Spleen (tissue), 13 donors: ENCODE measurements at places on chromosomes 1 and 21.

DNA sequence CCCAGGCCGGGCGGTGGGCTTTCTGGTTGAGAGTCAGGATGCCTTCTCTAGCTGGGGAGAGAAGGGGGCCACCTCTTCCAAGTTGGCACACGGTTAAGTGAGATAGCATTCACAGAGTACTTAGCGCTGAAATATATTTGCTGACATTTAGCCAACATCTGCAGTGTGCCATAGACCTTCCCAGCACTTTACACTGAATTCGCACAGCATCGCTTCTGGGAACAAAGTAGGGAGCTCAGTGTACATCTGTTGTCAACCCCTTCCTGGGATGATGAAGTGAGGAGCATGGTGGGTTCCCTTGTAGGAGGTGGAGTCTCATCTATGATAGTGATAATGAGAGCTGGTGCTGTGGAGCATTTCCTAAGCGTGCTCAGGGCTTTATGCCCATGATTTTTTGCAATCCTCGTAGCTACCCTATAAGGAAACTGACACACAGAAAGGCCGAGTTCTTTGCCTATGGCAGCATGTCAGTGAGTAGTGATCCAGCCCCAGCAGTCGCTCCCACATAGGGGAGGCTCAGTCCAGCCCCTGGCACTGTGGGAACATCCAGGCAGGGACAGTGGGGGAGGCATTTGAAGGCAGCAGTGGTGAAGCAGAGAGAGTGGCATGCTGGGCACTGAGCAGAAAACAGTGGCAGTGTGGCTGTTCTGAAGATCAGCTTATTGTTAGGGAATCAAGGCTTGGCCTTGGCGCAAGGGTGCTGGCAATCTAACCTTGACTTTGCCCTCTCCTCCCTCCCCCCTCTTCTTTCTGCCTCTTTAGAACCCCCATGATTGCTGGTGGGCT, 176.2 kb downstream of the PGBD5 start:
- no peak for DNase-seq

DNA sequence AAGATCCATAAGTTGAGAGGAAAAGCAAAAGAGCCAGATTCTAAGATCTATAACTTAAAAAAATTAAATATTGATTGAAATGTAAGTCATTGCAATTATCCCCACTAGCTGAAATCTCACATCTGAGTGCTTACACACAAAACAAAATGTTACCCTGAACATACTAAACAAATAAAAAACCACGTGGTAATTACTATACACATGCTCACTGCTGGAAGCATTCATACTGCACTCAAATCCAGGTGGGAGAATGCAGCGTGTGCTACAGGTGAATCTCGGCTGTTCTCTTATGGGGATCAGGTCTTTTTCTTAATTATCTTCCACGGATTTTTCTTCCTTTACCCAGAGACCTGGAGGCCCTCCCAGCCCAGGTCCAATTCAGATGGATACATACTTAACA, 74.3 kb downstream of the SDC3 start:
- no peak for DNase-seq

DNA sequence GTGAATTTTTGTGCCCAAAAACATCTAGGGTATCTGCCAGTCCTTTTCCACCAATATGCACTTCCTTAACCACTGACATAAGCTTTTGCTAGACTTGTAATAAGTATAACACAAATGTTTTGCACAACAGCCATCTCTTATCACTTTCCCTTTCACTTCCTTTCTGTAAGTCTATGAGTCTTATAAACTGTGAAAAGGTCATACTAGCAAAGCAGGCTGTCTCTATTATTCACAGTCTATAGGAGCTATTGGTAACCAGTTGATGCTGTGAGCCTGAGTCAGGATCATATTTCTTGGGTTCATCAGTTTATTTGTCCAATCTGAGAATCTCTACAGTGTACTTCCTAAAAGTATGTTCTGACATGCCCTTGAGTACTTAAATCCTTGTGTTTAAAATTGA, 172.6 kb downstream of the CHRM3 start:
- no peak for DNase-seq

- no peak for DNase-seq
Measured at GRCh38 chr1:225863167-225863566, 19.0 kb downstream of the TMEM63A start.

DNA sequence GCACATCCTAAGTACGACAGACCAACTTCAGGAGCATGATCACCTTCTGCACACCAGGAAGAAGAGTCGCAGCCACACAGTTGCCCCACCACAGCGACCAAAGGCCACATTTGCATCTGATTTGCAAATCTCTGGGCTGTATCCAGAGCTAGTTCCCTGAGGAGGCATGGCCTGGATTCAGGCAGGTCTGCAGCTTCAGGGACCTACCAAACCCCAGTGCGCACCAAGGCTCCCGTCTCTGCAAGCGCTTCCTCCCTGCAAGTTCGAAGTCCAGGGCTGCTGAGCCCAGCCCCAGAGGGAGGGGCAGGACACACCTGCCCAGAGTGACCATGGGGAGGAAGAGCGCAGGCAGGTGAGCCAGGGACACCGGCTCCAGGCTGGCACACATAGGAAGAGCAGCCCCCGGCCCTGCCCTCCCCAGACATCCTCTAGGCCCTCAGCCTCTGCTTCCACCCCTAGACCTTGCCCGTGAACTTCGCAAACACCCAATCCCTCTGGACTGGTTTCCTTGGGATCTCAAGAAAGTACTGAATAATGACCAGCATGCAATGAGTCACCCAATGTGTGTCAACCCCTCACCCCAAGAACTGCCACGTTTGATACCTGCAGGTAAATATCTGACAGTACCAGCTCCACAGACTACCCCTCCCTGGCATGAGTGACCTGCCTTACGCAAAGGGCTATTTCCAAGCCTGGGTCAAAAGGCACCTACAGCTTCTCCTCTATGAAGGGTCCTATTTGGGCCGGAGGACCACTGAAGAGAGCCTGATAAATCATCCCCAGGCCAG, 36.8 kb downstream of the CASZ1 start:
- no peak for DNase-seq

- DNase-seq, result no peak
Measured at GRCh38 chr21:31977816-31978215, 105.0 kb downstream of the HUNK start.

- DNase-seq, result no peak
Measured at GRCh38 chr1:182589931-182590330, 875 bp upstream of the RNASEL start.

GRCh38 chr1:7068552-7068951, 283.3 kb downstream of the CAMTA1 start:
- no peak for DNase-seq

DNA sequence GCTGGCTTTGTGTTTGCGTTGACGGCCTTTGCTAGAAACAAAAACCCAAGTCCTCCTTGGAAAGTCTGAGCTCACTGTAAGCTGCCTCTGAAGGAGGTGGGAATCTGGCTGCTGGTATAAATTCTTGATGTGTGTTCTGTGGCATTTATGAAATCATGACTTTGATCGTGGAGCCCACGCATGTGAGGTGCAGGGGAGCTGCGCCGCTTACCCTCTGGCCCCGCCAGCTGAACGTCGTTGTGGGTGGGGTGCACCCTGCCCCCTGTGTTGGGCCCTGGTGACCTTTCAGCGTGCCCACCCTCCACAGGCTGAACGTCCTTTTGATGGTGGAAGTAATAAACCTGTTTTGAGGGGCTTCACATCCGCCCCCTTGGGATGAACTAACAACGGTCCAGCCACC, 21.2 kb upstream of the DIP2A start:
- peak; percentile 51 for DNase-seq

DNA sequence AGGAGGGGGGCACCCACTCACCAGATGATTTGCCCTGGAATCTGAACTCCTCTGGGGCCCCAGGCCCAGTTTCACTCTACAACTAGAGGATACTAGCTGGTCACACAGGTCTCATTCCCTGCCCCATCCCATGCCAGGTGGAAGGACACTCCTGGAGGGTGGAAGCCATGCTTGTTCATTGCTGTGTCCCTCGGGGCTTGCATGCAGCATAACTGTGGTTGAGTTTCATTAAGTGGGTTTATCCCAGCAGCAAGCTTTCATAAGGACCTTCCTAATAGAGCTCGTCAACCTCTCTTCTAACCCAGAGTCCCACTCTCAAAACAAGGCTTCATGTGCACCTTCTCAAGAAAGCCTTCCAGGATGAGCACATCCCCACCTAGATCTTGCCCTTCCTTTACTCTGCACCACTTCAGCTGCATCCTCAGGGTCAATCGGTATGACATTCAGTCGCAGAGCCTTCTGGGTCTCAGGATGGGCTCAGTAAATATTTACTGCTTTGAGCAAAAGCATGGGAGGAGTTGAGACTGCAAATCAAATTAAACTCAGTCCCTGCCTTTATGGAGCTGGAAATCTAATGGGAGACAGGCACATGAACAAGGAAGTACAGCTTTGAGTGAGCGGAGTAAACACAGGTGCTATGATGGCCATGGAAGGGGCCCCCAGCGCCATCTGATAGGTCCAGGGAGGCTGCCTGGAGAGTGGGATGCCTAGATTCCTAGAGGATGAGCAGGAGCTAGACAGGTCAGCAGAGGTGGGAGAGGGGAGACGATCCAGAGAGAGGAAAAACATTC, 32.3 kb downstream of the LAMB3 start:
- no peak for DNase-seq

DNA sequence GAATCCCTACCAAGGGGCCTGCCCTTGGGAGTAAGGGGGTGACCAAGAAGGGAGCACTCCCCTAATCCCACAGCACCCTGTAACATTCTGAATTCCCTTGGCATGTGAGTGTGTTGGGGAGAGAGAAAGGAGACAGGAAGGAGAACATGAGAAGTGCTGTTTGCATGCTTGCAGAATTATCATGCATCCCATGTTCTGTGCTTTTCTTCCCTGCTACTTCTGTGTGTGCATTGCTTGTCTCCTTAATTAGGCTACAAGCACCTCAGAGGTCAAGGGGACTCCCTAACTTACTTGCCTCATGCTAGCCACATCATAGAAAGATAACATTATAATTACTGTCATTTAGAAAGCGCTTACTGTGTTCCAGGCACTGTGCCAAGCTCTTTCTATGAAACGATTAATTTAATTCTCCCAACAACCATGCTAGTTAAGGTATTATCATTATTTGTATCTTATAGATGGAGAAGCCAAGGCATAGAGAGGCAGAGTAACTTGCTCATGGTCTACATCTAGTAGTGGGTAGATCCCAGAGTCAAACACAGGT, 11.1 kb downstream of the NOS1AP start:
- no peak for DNase-seq

DNA sequence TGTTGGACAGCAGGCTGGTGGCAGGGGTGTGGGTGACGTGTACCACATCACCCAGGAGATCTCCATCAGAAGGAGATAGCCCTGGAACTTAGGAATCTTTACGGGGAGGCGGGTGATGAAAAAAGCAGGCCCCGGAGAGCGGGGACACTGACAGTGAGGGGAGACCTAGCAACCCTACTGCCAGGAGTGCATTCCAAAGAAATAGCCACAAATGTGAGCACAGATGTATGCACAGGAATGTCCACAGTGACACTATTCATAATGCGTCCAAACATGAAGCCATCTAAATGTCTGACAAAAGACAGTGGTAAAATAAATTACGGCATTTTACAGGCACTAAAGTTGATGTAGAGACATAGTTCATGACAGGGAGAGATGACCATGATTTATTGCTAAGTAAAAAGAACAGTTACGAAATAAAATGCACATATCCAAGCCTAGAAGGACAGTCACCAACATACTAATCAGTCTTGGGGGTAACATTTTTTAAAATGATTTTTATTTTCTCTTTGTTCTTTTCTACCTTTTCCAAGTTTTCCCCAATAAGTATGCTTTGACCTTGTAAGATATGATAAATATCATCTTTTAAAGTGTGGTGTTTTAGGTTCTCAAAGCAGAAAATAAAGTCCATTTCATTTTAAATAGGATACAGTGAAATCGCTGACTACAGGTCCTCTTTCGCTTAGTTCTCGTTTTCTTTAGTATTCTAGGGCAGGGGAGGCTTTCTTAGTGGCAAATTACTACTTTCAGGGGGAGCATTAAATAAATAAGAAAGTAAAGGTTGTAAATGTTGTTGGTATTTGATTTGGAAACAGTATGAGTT, 21.3 kb downstream of the CD247 start:
- DNase-seq, result no peak

DNA sequence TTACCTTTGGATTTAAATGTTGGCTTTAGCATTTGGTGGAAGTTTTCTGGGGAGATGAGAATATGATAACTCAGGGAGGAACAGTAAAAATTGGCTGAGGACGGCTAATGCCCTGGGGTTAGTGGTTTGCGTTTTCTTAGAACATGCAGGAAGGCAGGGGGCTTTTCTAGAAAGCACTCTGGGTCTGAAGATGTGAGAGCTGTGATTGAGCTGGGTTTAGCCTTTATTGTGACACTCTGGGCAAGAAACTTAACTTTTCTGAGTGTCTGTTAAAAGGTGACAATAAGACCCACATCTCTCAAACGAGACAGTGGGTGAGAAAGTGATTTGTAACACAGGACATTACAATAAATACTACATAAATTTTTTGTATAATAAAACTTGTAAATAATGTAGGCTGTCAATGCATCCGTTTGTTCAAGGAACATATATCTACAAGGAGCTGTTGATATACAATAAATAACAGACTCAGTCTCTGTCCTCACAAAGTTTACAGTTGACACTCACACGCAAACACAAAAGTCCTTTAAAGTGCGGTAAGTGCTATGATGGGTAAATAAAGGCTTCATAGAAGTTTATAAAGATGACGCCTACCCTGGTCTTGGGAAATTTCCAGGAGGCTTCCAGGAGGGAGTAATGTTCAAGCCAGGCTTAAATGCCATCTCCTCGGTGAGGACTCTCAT, 49.5 kb upstream of the MRPS6 start:
- DNase-seq, result no peak

- DNase-seq, result no peak
Measured at GRCh38 chr1:11725616-11726015, 10.3 kb upstream of the AGTRAP start.

GRCh38 chr1:13749543-13750341, 49.8 kb downstream of the PRDM2 start:
- DNase-seq, result peak; percentile 96

- no peak for DNase-seq
Measured at GRCh38 chr21:41112740-41113692, 54.9 kb upstream of the BACE2 start.

DNA sequence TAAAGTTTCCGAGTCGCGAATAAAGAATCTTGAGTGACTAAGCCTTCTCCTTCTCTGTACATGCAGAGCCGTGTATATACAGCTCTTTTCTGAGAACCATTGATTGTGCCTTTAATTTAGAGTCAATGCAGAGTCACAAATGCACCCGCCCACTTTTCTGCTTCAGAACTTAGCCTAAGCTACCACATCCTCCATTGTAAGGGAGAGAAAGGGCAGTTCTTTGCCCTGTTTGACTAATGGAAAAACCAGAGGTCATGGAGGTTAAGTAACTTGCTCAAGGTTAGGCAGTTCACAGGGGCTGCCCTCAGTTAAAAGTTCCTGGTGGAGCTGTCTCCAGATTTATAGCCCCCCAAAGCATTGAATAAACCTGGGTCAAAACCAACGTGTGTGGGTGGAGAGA, 139.6 kb downstream of the TOMM20 start:
- no peak for DNase-seq

- DNase-seq, result peak; percentile 85
Measured at GRCh38 chr1:6438047-6438525, 13.5 kb downstream of the ESPN start.
